ENCODE measurements at places on chromosomes 7 and 10. TPM values are rescaled to one million over a fixed set of nuclear protein-coding genes. Genes with fewer than 3 reads are reported as not detected.

Gene GCK
- total RNA-seq, result not detected

Gene TRIM50
- total RNA-seq, result 69.4 TPM

Gene INSYN2A
- not detected for total RNA-seq

Gene SOSTDC1
- 0.89 TPM for total RNA-seq

Gene ANXA8
- total RNA-seq, result 4.8 TPM

DNA sequence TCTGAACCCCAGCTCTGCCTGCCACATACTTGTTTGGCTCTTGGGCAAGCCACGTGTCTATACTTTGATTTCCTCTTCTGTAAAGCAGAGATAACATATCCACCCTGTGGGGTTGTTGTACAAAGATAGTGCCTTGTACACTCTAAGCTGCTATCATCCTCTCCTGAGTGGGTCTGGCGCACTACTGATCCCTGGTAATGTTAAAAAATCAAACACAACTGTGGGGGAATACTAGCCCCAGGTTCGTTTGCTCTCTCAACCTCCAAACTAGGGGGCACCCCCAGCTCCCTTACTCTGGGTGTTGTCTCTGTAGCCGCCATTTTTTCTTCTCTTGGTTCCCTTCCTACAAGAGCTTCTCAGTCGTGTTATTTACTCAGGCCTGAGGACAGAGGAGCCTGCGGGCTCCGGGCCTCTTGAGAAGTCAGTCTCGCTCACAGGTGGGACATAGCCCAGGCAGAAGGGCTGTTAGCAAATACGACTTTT, 1.0 kb downstream of the POLM start:
- no peak for DNase-seq

DNA sequence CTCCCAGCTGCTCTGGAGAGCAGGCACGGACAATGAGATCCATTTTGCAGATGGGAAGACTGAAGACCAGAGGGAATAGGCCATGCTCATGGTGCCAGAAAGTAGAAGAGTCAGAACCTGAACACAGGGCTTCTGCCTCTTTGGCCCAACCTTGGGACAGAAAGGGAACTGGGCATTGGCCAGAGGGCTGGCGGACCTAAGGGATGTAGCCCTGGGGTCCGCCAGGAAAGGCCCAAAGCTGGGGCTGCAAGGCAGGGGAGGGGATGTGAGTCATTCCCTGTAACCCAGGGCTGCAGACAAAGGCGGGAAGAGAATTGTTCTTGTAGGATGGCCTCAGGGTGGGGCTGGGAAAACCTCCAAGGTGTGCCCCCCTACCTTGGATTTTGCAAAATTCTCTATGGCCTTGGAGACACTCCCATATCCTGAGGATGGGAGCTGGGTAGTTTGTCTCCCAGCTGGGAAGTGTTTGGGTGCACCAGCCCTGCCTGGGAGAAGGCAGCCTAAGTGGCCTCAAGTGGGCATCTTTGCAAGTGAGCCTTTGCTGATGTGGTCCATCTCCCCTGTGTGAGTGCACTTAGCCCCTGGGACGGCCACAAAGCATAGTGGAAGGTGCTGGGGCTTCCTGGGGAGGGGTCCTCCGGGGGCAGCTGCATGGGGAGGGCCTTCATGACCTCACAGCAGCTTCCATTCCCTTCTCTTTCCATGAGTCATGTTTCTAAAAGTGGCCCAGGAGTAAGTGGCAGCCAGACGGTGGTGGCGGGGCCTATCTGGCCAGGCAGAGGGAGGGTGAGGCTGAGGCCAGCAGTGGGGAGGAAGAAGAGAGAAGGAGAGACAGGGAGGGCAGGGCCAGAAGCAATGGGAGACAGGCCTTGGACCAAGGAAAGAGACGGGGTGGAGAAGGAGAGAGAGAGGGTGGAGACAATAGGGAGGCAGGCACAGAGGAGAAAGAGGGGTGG, 9.2 kb downstream of the AQP1 start:
- peak; percentile 73 for DNase-seq

DNA sequence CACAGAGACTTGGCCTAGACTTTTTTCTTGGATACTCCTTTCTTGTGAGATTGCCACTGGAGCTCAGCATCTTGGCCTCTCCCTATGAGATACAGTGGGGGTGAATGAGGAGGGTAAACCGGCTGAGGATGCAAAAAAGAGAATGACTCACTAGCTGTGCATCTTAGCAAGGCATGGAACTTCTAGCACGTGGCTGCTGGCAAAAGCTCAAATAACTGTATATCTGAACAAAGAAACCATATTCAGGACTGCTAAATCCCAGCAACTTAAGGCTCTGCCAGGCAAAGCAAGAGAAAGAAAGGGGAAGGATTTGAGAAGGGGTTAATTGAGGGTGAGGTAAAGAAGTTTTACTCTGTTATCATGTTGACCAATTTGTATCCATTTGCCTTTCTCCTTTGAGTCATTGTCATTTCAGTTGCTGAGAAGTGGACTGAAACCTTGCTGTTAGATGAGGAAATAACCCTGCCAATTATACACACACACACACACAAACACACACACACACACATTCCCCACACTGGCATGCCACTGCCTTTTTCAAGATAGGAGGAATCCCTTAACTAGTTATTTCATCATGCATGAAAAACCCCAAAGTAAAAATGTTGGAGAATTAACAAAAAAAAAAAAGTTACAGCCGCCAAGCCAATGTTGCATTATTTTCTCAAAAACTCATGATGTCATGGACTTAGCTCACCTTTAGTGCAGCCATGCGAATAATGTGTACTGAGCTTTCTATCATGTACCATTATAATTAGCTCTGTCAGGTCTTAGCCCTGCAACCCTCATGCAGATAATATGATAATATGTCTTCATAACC, 997.3 kb downstream of the LRMDA start:
- peak; percentile 69 for DNase-seq

DNA sequence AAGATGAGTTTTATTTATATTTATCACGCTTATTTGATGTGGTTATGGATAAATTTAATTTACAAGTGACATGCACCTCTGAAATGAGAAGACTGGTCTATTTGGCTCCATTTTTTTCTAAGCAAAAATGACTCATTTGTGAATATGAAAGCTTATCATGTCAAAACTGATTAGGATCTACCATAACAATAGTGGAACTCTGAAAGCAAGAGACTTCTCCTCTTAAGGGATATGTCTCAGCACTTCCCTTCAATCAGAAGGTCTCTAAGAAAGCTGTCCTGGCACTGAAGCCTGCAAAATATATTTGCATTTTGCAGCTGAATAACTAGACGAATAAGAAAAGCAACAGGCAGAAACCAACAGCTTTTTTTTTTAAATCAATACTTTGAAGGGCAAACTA, 12.7 kb downstream of the FAS start:
- DNase-seq, result no peak

DNA sequence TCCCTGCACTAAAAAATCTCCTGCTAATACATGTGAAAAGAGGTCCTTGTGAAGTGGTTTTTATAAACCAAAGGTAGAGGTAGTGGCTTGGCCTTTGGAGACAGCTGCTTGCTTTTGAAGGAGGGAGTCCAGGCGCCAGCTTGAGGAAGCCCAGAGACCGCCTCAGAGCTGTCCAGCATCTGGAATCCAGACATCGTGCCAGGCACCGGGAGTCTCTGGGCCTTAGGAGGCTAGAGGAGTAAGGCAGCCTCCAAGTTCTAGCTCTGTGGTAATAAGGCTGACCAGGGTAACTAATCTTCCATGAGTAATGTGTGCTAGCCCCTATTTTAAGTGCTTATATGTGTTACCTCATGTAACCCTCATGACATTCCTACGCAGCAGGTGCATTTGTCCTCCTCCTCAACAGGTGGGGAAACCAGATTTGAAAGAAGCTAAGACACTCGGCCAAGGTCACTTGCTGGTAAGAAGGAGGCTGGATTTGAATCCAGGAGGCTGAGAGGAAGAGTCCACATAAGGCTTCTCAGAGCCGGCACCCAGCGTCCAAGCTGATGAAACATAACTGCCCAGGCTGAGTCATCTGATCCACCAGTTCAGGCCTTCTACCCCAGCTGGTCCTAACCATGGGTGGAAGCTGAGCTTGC, 26.1 kb downstream of the PRLHR start:
- no peak for DNase-seq

DNA sequence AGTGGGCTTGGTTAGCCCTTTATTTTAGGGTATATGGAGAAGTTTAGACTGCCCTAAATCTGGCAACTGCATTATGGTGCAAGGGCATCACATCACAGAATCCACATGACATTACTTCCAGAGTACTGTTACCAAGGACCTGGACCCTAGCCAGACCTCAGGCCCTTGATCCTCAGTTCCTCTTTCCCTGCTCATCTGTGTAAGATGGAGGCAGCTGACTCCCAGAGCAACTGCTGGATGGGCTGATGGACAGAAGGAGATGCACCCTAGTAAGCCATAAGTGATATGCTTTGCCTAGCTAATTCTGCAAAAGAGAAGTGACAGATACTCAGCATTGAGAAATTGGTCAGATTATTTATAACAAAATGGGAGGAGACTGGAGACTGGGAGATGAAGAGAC, 131.7 kb downstream of the DYNC1I1 start:
- DNase-seq, result no peak

GRCh38 chr10:77111611-77112550, 525.7 kb downstream of the KCNMA1 start:
- no peak for DNase-seq

- peak; percentile 77 for DNase-seq
These were observed 17.7 kb downstream of the ADAM8 start for GRCh38 chr10:133258818-133259601.

DNA sequence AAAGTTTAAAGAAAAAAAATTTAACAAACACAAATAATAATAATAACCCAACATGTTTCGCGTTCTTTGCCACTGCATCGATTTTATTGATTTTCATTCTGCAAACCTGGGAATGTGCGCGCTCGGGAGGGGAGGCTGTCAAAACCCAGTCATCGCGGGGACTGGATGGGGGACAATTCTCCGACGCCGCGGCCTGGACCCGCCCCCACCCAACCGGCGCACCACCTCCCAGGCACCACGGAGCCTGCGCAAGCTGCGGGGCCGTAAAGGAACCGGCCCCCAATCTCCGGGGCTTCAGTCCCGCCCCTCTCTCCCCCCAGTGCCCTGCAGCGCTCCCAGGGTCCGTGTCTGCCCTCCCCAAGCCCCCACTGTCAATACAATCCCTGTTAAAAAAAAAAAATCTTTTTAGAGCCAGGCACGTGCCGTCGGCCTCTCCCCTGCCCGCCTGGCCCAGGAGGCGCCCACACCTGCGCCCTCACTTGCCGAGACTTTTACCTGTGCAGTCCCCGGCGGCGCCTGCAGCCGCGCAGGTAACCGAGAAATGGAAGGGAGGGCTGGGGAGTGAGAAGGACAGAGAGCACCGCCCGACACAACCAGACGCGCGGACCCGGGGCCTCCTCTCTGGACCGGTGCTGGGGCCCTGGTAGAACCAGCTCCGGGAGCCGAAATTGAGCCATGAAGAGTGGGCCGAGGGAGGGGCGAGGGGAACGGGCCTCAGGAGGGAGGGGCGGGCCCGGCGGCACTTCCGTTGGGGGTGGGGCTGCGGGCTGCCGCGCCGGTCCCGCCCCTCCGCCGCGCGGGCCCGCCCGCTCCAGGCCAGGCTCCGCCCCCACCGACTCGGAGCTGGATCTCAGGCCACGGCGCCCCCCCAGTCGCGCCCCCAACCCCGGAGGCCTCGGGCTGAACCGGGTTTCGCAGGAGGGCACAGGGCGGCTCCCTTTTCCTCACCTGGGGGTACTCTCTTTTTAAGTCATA, 7.6 kb upstream of the ZNF503 start:
- DNase-seq, result peak; percentile 81

- DNase-seq, result no peak
These were observed 16.2 kb upstream of the PON1 start for GRCh38 chr7:95340491-95340890.
